ENCODE measurements at places on chromosomes 2 and 18. TPM values are rescaled to one million over a fixed set of nuclear protein-coding genes. Genes with fewer than 3 reads are reported as not detected.
A peak's percentile ranks its signal among the peaks of the same experiment; 100 is the strongest.

ARHGAP28 gene
- 39.0 TPM for total RNA-seq

UGT1A3 gene
- not detected for total RNA-seq

DNAJC27 gene
- total RNA-seq: 15.3 TPM

CHRND gene
- not detected for total RNA-seq

MPV17 gene
- total RNA-seq: 41.8 TPM

HAAO gene
- 18.5 TPM for total RNA-seq

GRCh38 chr2:162244541-162245031, 1.3 kb upstream of the FAP start:
- peak; percentile 68 for DNase-seq
- no peaks in the 10 kb centered on the region for H3K27me3 ChIP-seq
- H3K27ac ChIP-seq: peak overlapping the region; percentile 76
- no peaks in the 10 kb centered on the region for H3K4me1 ChIP-seq
- H3K4me3 ChIP-seq: no peak overlapping the region
- no peaks in the 10 kb centered on the region for H3K36me3 ChIP-seq

DNA sequence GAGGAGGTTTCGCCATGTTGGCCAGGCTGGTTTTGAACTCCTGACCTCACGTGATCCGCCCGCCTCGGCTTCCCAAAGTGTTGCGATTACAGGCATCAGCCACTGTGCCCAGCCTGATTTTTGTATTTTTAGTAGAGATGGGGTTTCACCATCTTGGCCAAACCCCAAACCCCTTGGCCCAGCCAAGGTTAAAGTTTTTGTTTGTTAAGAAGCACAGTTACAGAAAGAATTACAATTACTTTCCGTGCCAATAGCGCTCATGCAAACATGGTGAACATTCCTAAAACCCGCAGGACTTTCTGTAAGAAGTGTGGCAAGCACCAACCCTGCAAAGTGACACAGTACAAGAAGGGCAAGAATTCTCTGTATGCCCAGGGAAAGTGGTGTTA, 26.1 kb downstream of the ITSN2 start:
- no peaks in the 10 kb centered on the region for H3K4me1 ChIP-seq
- no peaks in the 10 kb centered on the region for H3K36me3 ChIP-seq
- DNase-seq: no peak

GRCh38 chr2:57869758-57870344, 176.8 kb upstream of the VRK2 start:
- no peak overlapping the region for H3K27ac ChIP-seq
- H3K27me3 ChIP-seq: no peaks in the 10 kb centered on the region
- no peak for DNase-seq

DNA sequence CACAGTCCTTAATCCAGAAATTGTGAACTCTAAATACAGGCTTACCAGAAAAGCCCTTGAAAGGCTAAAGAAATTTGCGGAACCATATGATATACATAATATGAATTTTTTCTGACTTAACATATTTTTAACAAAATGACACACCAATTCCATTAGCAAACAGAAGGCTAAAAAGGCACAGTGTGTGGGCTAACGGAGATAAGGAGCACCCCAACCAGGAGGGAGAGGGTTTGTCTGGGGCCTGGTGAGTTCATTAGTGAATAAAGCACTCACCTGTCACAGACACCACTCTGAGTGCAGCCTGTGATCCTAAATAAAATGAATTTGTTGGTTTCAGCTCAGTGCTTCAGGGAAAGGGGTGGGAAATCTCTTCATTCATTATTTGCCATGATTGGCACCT, 2.7 kb upstream of the FECH start:
- H3K36me3 ChIP-seq: no peaks in the 10 kb centered on the region
- peaks cover 6% of the 10 kb centered on the region for H3K4me1 ChIP-seq
- DNase-seq: no peak
- no peak overlapping the region for H3K4me3 ChIP-seq
- no peaks in the 10 kb centered on the region for H3K27me3 ChIP-seq
- H3K27ac ChIP-seq: no peak overlapping the region

- no peaks in the 10 kb centered on the region for H3K4me1 ChIP-seq
- no peak overlapping the region for H3K4me3 ChIP-seq
- H3K27ac ChIP-seq: no peak overlapping the region
- H3K27me3 ChIP-seq: no peaks in the 10 kb centered on the region
- no peak for DNase-seq
- no peaks in the 10 kb centered on the region for H3K36me3 ChIP-seq
Observed at GRCh38 chr2:232584238-232584637, 33.7 kb downstream of the EIF4E2 start.

- H3K27me3 ChIP-seq: no peaks in the 10 kb centered on the region
- no peaks in the 10 kb centered on the region for H3K4me1 ChIP-seq
- H3K27ac ChIP-seq: no peak overlapping the region
- no peak for DNase-seq
- no peak overlapping the region for H3K4me3 ChIP-seq
- H3K36me3 ChIP-seq: no peaks in the 10 kb centered on the region
Observed at GRCh38 chr18:3610813-3611212, 160.8 kb downstream of the TGIF1 start.

Measured in uterus (tissue), 4 donors.